HT-29 (cell line): ENCODE measurements at places on chromosomes 2 and 18.

DNA sequence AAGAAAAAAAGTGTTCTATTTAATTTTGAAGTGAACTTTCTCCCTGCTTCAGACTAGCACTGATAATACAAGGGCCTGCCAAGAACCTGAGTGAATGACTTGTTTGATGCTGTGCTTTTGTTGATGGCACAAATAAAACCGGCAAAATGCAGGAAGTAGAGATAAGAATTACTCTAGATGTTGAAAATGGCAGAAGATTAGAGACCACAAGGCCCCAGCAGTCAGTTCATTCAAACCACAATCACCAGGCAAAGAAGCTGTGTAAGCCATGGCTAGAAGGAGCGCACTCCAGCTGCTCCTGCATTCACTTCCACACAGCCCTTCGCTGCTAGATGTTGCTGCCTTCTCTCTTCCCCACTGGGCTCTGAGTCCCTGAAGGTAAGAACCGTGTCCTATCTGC is 297.1 kb downstream of the AGPS start:
- DNase-seq, result no peak

DNA sequence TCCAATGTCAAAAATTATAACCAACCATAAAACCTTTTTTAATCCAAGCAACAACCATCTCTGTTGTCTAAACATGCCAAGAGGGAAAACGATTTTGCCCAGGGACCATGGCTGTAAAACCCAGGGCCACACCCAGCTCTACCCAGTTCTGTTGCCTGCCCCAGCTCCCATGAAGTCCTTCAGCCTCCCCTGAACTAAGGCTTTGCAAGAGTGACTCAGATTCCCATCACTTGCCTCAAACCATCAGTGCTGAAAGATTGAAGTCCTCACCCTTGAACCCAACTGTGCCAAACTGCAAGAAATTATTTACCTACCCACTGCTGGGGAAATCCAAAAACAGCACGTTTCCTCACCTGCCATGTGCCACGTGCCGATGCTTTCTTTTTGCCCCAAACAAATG is 102.5 kb downstream of the TFCP2L1 start:
- no peak for DNase-seq

DNA sequence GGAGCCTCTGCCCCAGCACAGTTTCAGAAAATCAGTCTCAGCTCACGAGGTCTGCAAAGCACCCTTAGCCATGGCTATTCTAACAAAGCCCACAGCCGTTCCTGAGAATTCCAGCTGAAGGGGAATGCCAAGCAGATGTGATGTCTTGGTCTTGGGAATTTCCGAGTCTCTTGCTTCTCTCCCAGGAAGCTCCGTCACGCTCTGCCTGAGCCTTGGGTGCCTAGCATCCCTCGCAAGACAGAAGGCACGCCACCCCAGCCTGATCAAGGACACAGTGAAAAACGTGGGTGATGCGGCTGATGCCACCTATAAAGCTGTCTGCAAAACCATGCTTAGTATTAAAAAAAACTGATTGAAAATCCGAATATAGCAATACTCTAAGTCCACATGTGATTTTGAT is 254.6 kb downstream of the SH3BP4 start:
- DNase-seq, result no peak

DNA sequence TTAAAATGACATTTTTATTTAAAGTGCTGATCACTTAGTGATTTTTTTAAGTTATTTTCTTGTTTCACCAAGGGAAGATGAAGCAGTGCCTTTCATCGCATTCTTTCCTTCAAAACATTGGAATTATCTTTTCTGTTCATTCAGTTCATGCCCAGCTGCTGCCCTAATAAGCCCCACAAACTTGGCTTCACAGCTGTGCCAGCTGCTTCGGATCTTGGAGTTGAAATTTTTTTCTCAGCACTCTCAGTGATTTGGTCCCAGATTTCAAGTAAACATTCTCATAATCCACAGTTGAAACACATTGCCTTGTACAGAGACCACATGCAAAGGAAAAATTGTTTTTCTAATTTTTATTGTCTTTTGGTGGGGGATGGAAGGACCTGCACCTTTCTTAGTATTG is 353.3 kb upstream of the LRP1B start:
- DNase-seq, result no peak

- DNase-seq, result no peak
Observed at GRCh38 chr18:64330931-64331330, 182.0 kb upstream of the LINC00305 start.

- no peak for DNase-seq
Observed at GRCh38 chr2:37795456-37795855, 124.0 kb upstream of the CDC42EP3 start.

DNA sequence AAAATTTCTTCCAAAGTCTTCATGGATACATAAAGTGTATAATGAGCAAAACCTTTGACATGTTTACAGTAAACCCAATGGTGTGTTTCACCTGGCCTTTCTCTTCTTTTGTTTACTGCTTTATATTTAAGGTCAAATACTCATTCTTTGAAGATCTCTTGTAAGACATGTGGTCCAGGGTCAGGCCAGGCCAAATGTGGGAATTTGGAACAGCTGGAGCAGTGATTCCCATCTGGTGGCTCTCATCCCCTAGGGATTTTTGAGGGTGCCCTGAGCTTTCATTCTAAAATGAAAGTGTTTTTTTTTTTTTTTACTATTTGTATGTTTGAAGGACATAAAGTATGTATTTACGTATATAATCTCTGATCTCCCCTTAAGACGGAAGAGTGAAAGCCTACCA is 13.8 kb upstream of the MGAT5 start:
- no peak for DNase-seq

- DNase-seq, result no peak
Observed at GRCh38 chr2:99259465-99259864, 4.0 kb upstream of the LYG2 start.

DNA sequence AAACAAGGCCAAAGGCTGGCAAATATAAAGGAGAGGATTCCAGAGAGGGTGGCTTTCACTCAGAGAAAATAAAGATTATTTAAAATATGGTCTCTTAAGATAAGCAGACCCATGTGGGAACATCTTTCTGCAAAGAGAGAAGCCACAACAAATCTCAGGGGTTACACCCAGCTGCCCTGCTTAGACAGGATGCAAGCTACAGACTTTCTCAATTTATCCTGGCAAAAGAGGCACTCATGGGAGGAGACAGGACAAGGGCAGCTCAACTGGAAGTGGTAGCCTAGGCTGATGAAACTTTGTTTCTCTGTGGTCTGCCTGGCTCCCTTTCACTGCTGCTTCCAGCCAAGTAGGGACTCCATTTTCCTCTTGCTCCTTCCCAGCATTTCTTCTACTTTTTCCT is 25.9 kb upstream of the SULT1C4 start:
- DNase-seq, result no peak

DNA sequence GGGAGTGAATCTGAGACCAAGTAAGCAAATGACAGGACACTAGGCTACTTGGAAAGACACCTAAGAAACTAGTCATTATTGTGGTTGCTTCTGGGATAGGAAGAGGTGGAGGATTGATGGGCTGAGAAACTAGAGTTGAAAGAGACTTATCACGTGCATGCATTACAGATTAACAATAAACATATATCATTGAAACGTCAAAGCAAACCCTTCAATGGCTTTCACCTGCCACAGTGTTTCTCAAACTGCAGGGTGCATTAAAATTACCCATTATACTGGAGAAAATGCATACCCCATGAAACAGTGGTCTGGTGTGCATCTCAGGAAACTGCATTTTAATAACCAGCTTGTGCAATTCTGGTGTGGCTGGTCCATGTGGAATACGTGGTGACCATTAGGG is 318.8 kb downstream of the SMAD2 start:
- DNase-seq, result no peak

GRCh38 chr2:150817422-150817821 is 330.0 kb upstream of the RND3 start:
- DNase-seq, result no peak

DNA sequence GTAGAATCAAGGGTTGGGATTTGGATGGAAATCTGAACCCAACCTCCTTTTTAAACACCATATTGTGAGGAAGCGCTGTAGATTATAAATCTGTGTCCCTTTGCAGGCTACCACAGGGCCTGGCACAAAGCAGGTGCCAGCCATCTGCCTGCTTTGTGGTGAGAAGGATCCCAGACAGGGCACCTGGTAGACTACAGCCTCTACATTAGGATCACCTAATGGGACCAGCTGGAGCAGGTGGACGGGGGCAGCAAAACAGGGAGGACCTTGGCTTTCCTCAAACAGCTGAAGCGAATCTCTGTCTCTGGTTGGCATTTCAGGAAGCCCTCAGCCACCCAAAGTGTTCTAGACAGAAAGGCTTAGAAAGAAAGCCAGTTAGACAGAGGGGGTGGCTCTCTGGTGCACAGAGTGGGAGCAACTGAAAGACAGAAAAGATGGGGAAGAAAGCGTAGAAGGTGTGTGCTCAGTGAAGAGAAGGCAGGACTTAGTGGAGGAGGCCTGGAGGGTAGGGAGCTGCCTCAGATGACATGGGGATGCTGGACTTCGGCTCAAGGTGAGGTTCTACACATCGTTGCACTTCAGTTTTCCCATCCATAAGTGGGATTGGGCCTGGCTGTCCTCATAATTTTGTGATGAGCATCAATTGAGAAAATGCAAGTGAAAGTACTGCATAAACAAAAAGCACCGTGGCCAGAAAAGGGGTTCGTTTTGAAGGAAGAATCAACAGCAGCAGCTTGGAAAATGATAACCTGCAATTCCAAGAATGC is 350.8 kb downstream of the CYRIA start:
- no peak for DNase-seq

- DNase-seq, result no peak
Observed at GRCh38 chr18:3132700-3133099, 87.1 kb downstream of the MYOM1 start.

GRCh38 chr18:47209171-47209570 is 33.0 kb upstream of the IER3IP1 start:
- DNase-seq, result no peak

DNA sequence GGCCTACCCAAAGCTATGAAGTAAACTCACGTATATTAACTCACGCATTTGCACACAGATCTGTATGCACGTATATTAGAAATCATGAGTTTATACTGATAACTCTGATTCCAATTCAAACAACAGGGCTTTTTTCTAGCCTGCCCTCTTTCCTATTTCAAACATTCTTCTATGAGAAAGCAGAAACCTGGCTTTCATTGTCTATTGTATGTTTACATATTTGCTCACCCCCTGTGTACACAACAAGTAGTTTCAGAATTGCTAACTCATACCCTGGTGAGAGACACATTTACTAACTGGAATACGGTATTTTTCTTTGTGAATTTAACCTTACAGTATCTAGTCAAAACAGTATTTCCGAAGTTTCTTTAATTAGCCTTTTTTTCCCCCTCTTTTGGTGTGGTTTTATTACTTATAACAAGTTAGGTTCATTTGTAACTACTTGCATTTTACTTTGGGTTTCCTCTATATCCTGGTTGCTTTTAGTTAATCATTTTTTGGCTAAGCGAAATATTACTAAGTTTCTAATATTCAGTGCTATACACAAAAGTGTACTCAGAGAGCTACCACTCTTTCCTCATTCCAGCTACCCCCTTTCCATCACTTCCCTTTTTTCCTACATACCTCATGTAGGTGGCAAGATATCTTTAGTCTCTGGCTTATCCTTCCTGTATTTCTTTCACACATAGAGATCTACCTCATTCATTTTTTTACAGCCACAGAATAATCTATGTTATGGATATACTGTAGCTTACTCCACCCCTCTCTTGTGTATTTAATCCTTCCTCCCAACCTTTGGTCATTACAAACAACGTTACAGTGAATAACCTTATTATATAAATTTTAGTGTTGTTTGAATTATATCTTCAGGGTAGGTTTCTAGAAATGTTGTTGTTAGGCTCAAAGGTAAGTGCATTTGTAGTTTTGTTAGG is 112.7 kb upstream of the BCL2L11 start:
- DNase-seq, result no peak

DNA sequence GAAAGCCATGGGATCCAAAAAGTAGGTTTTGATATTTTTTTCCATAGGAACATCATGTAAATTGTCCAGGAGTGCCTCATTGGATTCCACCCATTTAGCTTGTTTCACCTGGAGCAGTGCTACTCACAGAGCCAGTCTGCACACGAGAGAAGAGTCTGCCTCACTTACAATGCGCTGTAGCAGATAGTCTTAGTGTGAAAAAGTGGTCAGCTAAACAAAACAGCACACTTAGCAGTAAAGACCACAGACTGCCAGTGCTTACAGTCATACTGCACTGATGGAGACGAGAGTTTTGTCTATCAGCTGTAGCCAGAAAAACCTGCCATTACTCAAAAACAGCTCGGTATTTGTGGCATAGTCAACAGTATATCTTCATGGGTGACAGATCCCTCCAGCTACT is 113.5 kb upstream of the LDLRAD4 start:
- DNase-seq, result no peak

DNA sequence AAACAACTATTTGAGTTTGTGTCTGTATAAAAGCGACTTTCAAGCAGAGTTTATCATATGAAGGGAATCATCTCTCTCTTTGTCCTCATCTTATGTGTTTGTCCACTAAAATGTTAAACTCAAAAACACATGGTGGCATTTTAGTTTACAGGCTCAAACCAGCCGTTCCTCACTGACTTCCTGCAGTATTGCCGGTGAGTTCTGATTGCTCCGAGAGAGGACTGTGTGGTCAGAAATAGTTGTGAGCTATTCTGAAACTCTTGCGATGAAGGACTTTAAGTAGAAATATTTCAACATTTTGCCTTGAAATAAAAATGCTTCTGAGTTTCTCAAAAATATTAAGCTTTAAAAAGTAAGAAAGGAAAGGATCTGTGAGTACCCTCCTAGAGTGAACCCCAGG is 163.2 kb upstream of the CAVIN2 start:
- no peak for DNase-seq

DNA sequence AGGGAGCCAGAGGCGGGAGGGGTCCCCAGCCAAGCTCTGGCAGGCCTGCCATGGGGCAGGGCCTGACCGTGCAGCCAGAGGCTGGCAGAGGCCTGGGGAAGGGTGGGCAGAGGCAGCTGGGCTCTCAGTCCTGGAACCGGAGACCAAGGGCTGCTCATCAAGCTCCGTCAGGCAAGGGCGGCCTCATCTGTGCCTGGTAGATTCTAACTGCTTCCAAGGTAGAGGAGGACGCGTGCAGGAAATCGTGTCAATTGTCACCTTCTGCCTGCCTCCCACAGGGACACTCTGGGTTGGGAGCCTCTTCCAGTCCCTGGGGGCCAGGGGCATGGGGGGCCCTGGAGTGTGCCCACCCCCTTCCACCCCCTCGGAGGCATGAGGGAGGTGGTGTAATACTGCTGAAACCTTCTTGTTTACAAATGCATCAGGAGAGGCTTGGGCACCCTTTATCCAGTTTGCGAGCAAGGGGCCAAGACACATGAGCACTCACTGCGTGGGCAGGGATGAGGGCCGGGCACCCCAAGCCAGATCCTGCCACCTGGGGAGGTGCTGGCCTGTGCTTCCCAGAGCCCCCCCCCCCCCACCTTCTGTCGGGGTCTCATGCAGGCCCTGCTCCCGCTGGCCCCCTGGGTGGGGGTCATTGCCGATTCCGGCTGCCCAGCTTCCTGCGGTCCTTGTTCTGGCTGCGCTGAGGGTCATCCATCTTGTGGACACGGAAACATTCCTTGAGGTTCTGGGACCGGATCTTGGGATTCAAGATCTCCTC is 9.0 kb downstream of the SNORC start:
- no peak for DNase-seq
